ENCODE measurements at places on chromosomes 2 and 18.

DNA sequence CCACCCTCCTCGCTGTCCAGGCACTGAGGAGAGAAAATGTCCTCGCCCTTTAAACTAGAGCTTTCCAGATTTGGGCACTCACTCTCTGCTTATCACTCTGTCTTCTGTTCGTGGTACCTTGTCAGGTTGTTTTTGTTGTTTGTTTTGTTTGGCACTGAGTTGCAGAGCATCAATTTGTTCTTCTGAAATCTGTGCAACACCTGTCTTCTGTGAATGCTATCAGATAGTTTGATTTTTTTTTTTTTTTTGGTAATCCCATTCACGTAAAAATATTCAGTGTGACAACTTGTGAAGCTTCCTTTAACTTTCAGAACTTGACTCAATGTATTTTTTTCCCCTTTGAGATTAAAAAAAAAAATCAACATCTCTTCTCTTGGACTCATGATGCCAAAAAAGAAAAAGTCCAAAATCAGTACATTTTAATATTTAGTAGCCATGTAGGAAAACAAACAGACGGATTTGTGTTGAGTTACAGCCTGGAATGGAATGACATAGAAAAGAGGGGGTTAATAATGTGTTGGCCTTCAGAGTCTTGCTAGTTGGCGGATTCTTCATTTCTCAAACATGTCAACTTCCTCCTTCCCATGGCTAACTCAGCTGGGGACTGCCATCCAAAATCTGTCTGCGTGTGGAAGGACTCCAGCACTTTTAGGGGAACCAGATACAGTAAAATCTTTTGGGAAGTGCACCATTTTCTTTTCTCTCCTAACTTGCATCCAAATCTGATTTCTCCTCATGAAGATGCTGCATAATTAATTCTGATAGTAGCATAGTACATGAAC, 1.6 kb downstream of the TMEM178A start:
- no peak for DNase-seq

- no peak for DNase-seq
These were observed 25.5 kb upstream of the SEC11C start for GRCh38 chr18:59114160-59114559.

DNA sequence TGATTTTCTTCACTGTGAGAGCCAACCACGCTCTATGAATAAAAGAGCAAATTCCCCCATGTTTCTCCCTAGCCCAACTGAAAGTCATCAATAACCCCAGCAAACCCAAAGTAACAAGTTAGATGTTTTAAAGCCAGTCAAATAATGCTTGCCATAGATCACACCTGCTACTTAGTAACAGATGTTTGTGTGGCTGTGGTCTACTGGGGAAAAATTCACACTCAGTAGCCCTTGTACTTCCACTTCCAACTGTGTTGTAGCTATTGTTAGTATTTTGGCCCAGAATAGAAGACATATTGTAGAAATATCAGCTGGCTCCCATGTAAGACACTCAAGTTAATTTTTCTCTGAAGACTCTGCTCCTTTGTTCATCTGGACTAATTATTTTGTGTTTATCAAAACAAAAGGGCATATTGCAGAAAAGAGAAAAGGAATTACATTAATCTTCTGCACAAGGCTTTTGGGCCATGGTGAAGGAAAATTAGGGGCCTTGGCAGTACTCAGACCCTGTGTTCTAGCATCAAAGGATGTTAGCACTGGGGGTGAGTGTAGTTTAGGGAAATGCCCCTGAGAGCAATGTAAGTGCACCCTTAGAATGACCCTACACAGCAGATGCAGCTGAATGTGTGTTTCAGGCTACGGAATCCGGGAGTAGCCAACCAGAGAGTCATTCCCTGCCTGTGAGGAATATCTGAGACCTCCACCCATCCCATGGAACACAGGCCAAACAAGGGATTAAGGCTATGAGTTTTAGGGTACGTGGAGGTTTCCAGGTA, 521.9 kb downstream of the EPHA4 start:
- DNase-seq, result no peak

GRCh38 chr2:47265158-47265557, 110.0 kb upstream of the STPG4 start:
- DNase-seq, result no peak

- DNase-seq, result no peak
These were observed 21.4 kb downstream of the STK17B start for GRCh38 chr2:196149948-196150347.

GRCh38 chr2:112134120-112134519, 4.1 kb upstream of the FBLN7 start:
- DNase-seq, result no peak

DNA sequence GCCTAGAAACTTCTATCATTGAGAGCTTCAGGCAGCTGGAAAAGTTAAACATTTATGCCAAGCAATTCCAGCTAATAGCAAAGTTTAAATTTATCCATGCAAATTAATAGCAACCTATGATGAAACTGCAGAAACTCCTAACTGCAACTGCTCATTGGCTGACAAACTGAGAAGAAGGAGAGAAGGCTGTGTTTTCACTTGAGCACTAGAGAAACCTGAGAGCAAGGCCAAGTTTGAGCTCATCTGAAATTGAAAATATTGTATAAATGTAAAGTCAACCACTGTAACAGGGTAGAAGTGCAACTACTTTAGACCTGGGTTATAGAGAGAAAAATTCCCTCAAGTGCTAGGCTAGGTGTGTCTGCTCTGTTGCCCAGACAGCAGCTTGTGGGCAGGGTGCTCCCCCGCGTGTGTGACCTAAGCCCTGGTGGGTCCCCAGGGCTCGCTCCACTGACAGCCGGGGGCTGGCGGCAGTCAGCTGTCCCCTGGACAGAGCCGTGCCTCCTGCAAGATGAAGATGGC, 50.2 kb downstream of the CABYR start:
- DNase-seq, result no peak

DNA sequence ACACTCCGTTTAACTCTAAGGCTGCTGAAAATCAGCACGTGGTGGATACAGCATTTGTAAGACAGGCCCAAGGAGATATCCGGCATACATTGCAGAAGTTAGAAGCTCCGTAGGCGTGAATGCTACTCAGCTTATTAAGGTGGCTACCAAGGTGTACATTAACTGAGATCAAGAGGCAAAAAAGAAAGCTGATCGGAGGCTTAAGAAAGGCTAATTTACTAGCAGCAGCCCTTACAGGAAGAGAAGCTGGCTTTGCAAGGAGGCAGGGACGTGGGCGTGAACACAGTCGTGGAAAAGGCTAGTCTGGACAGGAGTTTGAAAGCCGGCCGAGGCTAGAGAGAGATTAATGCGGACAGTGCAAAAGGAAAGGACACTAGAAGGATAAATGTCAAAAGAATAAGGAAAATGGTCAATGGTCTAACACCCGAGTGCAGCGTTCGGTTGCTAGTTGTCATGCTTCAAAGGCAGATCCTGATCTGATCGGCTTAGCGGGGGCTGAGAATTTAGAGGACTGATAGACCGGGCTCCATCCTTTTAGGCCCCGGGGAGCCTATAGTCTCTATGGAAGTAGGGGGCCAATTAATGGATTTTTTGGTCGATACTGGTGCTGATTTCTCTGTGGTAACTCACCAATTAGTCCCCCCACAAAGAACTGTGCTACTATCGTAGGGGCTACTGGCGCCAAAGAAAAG, 45.6 kb upstream of the SELENOI start:
- no peak for DNase-seq

GRCh38 chr2:165470361-165470760, 863 bp downstream of the CSRNP3 start:
- DNase-seq, result no peak

- DNase-seq, result no peak
These were observed 510.3 kb upstream of the LINC00305 start for GRCh38 chr18:64659196-64659595.

- peak; percentile 90 for DNase-seq
These were observed 50.0 kb upstream of the ACYP2 start for GRCh38 chr2:54065411-54065810.

GRCh38 chr2:134133622-134134312, 120.1 kb upstream of the MGAT5 start:
- no peak for DNase-seq

GRCh38 chr2:158297120-158297519, 159.4 kb downstream of the CCDC148 start:
- DNase-seq, result no peak

GRCh38 chr2:201130524-201131186, 14.7 kb downstream of the CFLAR start:
- DNase-seq, result no peak

DNA sequence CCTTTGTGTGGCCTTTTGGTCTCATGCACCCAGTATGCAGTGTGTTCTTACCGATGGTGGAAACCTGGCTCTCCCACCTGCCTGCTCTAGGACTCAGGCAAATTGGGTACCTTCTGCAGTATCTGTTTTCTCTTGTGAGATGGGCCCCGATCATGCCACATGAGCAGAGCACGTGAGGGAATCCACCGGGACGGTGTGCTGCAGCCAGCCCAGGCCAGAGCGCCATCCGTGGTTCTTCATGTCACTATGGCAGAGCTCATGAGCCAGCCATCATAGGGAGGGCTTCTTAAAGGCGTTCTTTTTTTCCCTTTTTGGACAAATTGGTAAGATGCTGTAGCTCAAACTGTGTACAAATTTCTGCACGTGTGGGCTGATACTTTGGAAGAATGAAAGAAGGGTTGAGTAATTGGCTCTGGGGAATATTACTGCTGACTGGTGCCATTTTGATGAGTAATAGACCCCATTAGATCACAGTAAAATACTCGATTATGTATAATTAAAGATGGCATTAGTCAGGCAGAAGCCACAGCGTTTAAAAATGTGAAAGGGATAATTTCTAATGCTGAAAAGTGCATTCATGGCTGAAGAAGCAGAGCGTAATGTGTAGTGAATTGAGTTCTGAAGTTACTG, 19.2 kb downstream of the SH3RF3 start:
- DNase-seq, result no peak

Measured in GM04503 (cell line).